AG20443 (cell line): ENCODE measurements at places on chromosomes 5 and 9.

DNA sequence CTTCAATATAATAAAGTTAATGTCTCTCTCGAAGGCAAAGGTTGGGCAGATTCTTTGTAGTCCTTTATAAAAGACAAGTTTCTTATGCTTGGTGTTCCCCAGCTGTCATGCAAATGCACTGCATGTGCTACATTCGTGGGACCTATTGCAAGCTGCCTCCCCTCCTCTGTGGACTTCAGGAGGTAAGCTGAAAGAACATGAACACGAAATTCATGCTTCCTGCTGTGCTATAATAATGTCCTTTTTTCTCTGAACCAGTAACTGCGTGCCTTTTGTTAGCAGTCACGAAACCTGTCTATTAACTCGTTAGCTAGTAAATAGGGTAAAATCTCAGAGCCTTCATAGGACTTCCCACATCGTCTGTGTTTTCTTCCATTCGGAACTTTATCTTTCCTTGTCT is 363.5 kb downstream of the CDH9 start:
- no peak for DNase-seq

DNA sequence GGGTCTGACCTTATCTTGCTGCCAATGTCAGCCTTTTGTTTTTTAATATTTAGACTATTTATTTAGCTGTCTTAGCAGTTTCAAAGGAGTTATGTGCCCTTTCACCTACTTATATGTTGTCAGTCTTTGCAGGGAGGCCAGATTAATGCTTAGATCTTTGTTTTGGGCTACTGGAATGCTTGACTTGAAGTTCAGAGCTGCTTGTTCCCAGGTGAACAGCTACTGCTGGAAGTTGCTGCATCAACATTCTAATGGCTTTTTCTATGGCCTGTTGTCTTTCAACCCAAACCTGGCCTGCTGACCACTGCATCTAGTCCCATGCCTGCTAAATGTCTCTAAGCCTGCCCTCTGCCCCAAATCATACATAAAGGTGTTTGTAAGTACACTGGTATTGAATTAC is 3.0 kb downstream of the SLC22A5 start:
- DNase-seq: no peak

DNA sequence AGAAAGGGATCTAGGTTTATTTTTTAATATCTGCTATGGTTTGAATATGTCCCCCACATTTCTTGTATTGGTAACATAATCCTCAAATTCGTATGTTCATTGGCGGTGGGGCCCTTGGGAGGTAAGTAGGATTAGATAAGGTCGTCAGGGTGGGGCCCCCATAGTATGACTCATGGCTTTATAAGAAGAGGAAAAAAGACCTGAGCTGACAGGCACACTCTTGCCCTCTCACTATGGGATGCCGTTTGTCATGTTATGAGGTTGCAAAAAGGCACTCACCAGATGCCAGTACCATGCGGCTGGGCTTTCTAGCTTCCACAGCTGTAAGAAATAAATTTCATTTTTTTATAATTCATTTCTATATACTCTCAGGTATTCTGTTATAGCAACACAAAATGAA is 67.3 kb upstream of the SGCD start:
- no peak for DNase-seq

DNA sequence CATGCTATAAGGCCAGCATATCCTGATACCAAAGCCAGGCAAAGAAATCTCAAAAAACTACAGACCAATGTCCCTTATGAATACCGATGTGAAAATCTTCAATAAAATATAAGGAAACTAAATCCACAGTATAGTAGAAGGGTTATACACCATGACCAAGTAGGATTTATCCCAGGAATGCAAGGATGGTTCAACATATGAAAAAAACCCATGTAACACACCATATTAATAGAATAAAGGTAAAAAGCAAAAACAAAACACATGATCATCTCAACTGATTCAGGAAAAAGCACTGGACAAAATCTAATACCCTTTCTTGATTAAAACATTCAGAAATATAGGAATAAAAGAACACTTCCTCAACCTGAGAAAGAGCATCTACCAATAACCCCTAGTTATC is 6.1 kb downstream of the FBXL17 start:
- no peak for DNase-seq

GRCh38 chr9:134741846-134742245 is 100.2 kb downstream of the COL5A1 start:
- no peak for DNase-seq
